CD4-positive, alpha-beta T cell treated with Interleukin-15 for 1 hour (primary cell): ENCODE measurements at places on chromosomes 11 and 22.

DNA sequence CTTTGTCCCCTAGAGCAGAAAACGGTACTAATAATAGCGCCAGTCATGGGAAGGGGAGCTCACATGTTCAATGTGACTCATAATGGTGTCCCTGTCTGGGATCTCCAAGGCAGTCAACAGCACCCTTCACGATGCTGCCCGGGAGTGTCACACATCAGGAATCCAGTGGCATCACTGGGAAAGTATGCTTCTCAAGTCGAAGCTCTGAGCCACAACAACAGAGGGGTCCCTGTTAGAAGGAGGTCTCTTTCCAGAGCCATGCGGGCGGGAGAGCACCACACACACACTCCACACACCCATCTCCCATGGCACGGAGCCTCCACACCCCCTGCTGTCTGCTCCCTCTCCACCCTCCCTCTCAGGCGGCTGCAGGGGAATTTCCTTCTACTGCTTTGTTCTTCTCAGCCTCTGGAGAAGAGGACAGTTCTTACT, 119.7 kb downstream of the ETS1 start:
- peak; percentile 57 for DNase-seq

- DNase-seq: no peak
Measured at GRCh38 chr22:20517422-20517821, 10.0 kb downstream of the MED15 start.

DNA sequence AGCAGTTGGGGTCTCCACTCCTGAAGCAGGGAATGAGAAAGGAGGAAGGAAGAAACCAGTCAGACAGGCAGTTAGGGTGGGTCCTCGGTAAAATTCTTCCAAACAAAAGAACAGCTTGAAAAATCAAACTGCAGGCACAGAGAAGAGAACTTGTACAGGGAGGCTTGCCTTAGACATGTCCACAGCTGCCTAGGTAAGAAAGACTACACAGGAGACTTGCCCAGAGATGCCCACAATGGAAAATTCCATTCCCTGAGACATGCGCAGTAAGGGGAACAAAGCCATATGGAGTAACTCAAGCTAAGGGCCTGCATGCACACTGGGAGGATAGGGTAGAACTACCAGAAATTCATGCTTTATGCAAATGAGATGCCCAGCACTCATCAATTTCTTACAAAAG, 9.8 kb downstream of the KCNJ11 start:
- DNase-seq: no peak

DNA sequence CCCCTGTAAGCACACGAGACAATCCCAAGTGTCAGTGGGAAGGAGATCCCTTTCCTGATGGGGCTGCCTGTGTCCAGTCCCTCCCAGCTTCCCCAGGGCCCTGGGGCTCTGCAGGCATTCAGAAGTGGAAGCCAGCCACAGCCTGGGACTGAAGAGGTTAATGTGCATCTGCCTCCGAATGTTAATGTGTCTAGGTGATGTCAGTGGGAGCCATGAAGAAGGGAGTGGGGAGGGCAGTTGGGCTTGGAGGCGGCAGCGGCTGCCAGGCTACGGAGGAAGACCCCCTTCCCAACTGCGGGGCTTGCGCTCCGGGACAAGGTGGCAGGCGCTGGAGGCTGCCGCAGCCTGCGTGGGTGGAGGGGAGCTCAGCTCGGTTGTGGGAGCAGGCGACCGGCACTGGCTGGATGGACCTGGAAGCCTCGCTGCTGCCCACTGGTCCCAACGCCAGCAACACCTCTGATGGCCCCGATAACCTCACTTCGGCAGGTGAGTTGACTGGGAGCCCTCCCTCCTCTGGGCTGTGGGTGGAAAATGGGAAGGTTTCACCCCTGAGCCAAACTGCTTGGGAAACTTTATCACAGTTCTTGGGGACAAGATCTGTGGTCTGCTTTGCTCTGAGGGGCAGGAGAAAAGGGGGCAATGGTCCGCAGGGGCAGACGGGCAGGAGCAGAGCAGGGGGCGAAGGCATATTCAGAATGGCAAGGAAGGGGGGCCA, at the start of gene MCHR1:
TSS of gene MCHR1 (plus strand) at position 236 of the 715 bp plus-strand sequence. CDS start at position 405, 169 bp downstream.
- no peak for DNase-seq

GRCh38 chr22:29112121-29112520, 39.3 kb downstream of the KREMEN1 start:
- no peak for DNase-seq

DNA sequence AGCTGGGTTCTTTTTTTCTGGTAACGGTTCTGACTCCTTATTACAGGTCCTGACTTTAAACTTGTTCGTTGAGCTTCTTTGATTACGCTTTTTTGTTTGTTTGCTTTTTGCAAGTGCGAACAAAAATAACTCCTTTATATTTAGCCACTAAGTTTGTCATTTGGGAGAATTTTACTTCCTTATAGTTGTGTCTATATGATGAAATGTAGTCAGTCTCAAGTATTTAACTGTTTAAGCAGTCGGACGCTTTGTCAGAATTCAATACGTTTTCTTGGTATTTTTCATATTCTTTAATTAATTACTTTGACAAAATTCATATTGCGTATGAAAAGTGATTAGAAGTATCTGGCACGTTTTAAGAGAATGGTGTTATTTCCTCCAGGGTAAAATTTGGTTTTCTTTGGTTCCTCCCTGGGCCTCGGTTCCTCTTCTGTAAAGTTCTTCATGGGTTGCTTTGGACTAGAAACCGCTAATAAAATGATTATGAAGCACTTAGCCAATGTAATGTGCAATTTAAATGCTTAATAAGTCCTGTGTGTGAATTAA, 1.3 kb downstream of the CBL start:
- no peak for DNase-seq

DNA sequence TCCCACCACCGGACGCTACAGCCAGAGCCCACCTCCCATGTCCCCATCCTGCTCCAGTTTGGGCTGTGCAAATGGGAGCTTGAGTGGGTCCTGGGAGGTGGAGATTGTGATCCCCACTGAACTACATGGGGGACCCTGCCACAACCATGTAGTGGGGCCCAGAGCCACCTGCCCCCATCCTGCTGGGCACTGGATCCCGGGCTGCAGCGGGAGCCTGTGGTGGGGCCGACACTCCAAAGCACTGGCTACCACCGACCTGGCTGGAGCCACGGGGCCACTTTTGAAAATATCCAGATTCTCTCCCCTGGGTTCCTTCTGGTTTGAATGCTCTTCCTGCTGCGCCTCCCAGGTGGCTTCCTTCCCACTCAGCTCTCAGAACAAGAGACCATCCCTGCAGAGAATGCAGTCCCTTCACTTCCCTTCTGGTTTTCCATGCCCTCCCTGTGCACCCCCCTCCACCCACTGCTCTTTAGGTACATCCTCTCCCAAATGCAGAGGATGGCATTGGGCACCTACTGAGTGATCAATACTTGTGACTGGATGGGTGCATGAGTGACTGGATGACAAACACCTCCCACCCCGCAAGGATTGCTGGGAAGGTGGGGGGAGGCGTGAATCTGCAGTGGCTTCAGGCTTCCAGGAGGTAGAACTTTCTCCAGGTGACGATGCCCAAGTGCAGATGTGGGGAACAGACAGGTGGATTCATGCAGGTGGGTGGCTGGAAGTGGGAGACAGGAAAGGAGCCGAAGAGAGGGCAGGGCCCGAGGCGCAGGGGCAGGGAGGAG, 846 bp upstream of the UNC93B1 start:
- no peak for DNase-seq

DNA sequence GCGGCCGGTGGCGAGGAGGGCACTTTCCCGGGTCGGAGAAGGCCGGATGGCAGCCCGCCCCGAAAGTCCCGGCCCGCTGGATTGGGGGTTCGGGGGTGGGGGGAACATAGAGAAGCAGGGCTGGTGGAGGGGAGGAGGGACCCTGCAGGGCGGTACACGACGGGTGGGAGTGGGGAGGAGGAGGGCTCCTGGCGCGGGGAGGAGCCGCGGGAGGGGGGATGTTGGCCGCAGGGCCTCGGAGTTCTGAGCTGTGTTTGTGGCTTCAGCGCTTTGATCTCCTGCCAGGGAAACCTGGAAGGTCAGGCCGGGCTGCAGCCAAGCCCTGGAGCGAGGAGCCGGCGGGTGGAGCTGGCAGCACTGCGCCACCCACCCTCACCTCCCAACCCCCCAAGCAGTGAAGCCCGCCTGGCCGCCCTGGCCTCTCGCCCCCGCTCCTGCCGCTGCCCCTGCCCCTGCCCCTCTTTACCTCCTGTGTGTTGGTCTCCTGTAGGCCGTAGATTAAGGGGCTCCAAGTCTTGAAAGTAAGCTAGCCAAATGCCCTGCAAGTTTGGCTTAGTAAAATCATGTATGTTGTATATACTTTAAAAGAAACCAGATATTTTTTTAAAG, 30.9 kb downstream of the C22orf31 start:
- DNase-seq: no peak

GRCh38 chr11:82811369-82811768, 77.7 kb upstream of the FAM181B start:
- DNase-seq: no peak
